SK-N-MC (cell line): ENCODE measurements at places on chromosomes 11 and 22.

GRCh38 chr11:60348116-60348515, 21.1 kb downstream of the MS4A6E start:
- no peak for DNase-seq

DNA sequence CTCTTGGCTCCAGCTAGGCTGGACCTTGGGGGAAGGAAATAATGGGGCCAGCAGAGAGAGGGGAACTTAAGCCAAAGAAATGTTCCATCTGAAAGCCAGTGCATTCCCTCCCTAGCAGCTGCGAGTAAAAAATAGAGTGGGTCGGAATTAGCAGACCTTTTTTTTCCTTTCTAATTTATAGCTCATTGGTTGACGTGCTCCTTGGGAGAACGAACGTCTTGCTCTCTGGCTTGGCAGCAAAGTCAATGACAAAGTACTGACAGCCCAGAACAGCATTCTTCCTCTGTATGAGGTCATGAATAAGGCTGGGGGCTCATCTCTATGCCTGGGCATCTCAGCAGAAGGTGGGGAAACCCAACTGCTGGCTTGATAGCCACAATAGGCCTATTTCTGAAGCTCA, 65.0 kb downstream of the SEZ6L start:
- no peak for DNase-seq

GRCh38 chr11:104191124-104191523, 27.2 kb upstream of the PDGFD start:
- DNase-seq, result no peak

GRCh38 chr11:92811341-92811740, 158.1 kb upstream of the MTNR1B start:
- no peak for DNase-seq

GRCh38 chr22:37313376-37314314, 31.3 kb downstream of the CYTH4 start:
- no peak for DNase-seq

GRCh38 chr11:112123129-112123528, 36.5 kb downstream of the SDHD start:
- DNase-seq, result no peak

- DNase-seq, result no peak
Observed at GRCh38 chr22:41564563-41564962, 3.8 kb downstream of the CSDC2 start.

DNA sequence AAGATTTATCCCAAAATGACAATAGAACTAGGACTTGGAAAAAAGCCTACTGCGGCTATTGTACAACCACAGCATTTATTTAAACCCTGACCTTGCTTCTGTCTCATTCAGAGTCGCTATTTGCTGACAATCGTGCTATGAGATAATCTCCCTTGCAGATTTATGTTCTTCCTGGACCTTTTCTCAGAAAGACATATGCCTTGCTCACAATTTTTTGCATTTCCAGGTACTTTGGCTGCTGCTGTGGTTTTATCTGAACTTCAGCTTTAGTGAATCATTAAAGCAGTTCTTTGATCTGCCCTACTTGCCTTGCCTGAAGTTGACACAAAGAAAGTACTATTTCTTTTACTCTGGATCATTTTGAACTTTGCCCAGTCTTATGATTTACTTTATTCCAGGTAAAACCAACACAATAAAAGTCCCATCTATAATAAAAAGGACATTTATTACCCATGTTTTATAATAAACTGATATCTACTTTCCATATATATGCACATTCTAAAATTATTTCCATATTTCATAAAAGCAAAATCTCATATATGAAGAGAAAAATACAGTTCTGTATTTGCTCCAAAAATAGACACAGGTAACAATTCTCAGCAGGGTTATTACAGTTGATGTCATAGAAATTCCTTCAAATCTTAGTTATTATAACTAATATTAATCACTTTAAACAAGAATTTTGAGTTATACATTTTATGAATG, 63.4 kb upstream of the CARD18 start:
- DNase-seq, result no peak

DNA sequence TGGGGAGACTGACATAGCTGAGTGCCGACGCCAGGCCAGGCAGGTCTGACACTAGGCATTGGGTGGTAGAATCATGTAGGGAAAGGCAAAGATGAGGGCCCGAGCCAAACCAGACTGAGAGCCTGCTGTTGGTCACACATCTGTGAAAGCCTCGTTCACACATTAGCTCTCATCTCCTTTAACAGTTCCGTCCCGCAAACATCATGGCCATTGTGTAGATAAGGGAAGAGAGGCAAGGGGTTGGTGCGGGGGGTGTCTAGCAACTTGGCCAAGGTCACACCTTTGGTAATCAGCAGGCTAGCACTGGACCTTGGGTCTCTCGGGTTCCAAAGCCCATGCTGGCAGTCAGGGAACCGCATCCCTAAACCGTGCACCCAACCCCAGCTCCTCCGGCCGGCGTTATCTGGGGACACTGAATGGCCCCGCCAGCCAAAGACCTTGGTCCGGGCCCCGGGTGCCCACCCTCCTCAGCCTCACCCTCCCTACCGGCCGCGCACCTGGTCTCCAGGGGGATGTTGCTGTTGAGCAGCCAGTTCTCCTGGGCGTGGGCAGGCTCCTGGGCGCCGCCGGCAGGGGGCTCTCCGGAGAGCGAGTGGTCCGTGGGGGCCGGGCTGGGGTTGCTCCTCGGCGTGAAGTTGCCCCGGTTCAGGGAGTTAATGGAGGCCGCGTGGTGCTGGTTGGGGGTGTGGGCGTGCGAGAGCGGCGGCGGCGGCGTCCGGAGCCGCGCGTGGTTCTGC, 328.3 kb upstream of the NARS2 start:
- DNase-seq, result no peak

DNA sequence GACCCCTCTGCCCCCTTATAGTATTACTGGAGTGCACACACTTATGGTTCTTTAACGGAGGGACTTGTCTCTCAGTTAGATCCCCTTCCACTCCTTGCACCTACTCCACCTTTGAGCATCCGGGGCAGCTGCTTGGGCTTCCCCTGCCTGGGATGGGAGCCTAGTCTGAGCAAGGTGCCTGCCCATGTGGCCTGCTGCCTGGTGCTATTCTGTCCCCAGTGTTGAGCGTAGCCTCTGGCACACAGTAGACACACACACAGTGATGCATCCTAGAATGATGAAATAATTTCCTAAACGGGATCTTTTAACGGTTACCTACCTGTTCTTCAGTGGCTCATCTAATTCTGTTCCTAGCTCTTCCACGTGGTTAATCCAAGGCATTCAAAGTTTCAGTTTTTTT, 22.4 kb downstream of the PPFIA1 start:
- DNase-seq, result no peak

DNA sequence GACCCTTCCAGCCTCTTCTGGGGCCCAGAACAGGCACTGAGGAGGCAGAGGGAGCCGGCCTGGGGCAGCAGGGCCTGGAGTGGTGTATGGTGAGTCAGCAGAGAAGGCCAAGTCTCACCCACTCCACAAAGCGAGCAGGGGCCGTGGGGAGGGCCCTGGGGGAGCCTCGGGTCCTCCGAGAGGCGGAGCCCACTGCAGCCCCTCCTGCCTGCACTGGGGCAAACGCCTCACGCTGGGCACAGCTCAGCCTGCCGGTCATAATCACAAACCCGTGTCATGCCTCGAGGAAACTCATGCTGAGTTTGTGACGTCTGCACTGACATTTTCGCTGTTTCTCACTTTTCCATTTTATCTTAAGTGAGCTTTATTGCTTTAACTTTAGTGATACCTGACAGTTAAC, 38.4 kb downstream of the TOLLIP start:
- no peak for DNase-seq

DNA sequence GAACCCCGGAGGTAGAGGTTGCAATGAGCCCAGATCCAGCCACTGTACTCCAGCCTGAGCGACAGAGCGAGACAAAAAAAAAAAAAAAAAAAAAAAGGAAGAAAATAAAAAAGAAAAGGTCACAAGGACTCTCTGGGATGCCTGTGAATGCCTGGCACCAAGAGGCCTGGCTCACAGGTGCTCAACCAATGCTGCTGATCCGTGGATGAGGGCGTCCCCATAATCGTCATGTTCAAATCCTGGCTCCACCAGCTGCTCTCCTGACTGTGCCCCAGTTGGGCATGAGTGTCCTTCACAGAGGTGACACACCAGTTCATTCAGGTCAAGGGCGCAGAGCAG, 645 bp upstream of the GAS2L1 start:
- DNase-seq, result no peak

- DNase-seq, result no peak
Observed at GRCh38 chr11:69905611-69906452, 86.6 kb upstream of the FGF3 start.

- DNase-seq, result no peak
Observed at GRCh38 chr11:111573821-111574249, 28.4 kb upstream of the SIK2 start.

GRCh38 chr11:79045018-79045799, 395.6 kb downstream of the TENM4 start:
- no peak for DNase-seq

DNA sequence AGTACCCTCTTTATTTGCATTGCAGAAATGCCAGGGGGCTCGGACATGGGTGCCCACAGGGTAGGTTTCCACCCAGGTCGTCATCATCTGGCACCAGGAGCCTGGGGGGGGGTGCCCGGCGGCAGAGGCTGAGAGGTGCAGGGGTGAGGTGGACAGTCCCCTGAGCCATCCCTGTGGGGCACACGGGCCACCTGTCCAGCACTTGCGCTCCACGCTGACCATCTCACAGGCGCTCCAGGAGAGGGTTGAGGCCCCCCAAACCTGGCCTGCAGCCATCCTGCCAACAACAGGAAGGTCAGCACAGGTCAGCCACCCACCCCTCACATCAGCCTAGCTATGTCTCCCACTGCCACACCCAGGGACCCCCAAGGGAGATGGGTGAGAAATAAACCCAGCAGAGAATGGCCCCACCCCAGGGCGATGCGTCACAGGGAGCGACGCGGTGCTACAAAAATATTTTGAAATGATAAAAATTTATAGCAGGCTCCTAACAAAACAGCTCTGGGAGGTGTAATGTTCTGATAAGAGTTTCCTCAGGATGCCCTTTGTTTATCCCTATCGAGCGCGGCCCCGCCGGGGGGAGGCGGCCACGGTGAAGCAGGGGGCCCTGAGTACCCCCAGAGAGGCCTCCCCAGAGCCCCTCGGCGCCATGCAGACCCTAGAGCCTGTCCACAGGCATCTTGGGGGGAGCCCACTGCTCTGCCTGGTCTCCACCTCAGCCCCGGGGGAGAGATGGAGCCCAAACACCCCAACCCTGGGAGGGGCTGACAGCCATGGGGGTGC, 21.0 kb upstream of the GNB1L start:
- no peak for DNase-seq

DNA sequence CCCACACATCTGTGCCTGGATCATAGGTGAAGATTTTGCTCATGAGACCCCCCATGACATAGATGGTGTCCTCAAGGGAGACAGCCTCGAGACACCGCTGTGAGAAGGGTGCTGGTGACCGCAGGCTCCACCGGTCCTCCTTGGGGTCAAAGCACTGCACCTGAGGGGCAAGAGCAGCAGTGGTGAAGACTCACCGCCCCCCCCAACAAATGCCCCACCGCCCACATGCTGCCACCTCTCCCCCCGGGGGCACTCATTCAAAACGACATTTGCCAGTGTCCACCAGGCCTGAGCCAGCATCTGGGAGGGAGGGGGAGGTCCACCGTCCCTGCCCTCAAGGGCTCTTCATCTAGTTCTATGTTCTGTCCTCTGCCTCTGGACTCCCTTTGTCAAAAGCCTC, 9.3 kb downstream of the KLHL35 start:
- no peak for DNase-seq
